ENCODE measurements at places on chromosomes 5 and 9.

- DNase-seq = no peak
These were observed 3.7 kb downstream of the PRDM6 start for GRCh38 chr5:123092696-123093095.

GRCh38 chr5:129652349-129653056 is 95.4 kb upstream of the MINAR2 start:
- no peak for DNase-seq

DNA sequence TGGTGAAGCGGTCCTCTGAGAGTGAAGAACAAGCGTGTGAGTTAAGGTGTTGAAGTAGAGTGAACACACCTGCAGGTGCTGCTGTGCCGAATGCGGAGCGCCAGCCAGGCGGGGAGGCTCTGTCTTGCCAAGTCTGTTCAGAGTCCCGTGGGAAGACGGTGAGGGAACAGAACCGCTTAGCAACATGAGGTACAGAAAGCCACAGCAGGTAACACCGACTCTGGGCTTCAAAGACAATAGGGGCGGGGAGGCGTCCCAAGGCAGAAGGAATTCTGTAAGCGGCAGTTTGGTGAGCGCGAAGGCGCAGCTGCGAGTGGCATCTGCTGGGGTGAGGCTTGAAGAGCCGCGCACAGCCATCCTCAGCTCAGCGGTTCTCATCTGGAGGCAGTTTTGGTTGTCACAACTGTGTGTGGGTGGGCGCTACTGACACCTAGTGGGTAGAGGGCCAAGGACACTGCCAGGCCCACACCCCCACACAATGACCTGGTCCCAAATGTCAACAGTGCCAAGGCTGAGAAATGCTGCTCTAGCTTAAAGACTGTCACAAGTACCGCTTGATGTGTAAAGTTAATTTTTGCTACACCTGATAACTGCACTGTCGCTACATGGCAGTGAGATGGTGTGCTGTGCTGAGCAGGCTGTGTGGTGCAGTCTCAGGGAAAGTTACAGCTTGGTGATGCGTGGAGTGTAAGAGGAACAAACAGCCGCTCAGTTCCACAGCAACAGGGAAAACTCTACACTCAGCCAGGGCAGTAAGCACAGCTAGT is 67.4 kb upstream of the TBC1D9B start:
- DNase-seq = no peak

GRCh38 chr5:100407053-100407452 is 128.1 kb upstream of the FAM174A start:
- DNase-seq = no peak

- no peak for DNase-seq
These were observed 17.2 kb downstream of the OR2S2 start for GRCh38 chr9:35940458-35941407.

- no peak for DNase-seq
These were observed 32.1 kb downstream of the VAV2 start for GRCh38 chr9:133959966-133960567.

- no peak for DNase-seq
These were observed 400.4 kb downstream of the OSTF1 start for GRCh38 chr9:75488719-75489110.

DNA sequence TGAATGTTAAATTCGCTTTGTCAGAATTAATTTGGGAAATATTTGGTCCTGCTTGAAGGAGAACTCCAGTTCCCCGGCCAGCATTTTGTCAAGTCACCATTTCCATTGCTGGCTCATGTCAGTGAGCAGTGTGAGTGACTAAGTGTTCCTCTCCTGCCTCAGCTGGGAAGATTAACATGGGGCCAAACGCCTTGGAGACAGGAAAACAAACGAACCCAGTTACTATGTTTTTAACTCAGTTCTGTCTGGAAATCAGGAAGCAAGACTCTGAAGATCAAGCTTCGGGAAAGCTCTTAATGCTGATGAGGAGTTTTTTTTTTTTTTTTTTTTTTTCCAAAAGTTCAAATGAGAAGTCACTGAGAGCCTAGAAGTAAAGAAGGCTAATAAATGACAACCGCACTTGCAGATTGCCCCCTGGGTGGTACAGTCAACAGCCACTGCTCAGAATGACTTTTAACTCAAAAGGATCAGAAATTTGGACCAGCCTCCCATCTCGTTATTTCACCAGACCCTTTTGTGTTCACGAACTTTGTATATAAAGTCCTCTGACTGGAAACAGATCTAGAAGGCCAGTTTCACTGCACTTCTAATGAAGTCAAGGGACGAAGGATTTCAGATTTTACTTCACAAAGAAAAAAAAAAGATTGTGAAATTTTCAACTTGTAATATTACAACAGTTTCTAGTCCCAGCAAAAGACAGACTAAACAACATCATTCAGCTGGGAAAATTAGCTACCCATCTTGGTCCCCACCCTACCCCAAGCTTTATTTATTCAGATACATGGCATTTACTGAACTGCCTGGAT is 121.3 kb downstream of the LHFPL2 start:
- DNase-seq = no peak

DNA sequence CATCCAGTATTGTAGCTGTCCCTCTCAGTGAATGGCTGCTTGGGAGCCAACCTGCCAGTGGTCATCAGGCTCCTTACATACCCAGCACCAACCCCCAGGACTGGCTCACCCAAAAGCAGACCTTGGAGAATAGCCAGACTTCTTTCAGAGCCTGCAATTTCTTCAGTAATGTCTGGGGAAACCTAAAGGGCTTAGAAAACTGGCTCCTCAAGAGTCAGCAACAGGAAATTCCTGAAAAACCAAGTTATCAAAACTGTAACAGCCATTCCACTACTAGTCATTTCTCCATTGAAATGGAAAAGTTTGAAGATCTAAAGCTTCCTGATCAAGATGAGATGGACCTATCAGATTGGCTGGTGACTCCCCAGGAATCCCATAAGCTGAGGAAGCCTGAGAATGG is 12.3 kb upstream of the STING1 start:
- DNase-seq = no peak

- no peak for DNase-seq
These were observed 30.0 kb downstream of the PLPP7 start for GRCh38 chr9:131319486-131319885.

DNA sequence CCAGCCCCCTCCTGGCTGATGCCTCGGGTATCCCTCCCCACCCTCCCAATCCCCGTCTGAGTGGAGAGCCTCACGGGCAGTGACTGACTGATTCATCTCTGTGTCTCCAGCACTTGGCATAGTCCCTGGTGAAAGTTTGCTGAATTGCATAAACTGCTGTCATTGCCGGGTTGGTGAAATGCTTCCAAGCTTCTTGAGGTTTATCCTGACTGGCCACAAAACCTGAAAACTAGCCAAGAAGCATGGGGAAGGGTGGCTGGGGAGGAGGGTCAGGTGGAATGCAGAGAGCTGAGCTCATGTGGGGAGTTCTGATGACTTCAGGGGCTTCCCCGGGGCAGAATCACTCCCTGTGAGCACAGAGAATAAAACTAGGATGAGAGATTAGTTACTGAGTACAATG is 56.9 kb upstream of the GGTA1 start:
- peak; percentile 62 for DNase-seq

DNA sequence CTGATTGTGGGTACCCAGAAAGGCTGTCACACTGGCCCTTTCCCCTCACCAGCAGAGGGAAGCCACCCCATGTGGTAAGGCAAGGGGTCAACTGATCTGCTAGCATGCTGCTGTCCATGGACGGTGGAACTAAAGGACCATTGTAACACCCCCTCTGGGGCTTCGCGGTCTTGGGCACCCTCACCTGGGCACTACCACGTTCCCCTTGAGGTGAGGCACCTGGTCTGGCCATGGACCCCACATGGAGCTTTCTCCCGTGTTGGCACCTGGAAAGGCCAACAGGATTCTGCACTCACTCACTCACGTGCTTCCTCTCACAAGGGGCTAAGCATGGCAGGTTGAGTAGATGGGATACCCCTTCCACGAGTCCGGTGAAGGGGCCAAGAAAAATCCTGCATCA is 72.0 kb upstream of the RFX3 start:
- no peak for DNase-seq

DNA sequence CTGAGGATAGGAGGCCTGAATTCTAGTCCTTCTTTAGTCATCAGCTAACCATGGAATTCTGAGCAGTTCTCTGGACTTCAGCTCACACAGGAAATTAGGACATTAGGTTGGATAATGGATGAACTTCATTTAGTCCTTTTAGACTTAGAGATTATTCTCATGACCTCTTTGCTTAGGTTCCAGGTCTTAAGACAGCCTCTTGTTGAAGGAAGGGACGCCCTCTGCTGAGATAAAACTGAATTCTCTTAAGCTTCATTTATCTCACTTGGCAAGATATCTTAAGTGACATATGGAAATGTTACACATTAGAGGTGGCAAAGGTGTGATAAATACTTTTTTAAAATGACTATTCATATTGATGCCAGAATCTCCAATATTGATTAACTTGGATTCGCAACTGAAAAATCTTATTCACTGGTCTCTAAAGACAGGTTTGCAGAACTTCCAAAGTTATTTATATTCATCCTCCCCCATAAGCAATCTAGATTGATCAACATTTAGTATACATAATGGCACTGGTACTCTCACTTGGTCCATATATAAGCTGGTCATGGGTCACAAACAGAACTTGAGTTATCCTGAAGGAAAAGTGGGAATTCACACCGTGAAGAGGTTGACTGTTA is 16.9 kb upstream of the ZNF366 start:
- DNase-seq = peak; percentile 36

- no peak for DNase-seq
These were observed 1.5 kb downstream of the ARHGAP26 start for GRCh38 chr5:142771666-142772065.

- peak; percentile 72 for DNase-seq
These were observed 728.2 kb downstream of the BRINP1 start for GRCh38 chr9:118640836-118641560.

GRCh38 chr9:125442452-125442851 is 180.8 kb downstream of the GAPVD1 start:
- DNase-seq = no peak

DNA sequence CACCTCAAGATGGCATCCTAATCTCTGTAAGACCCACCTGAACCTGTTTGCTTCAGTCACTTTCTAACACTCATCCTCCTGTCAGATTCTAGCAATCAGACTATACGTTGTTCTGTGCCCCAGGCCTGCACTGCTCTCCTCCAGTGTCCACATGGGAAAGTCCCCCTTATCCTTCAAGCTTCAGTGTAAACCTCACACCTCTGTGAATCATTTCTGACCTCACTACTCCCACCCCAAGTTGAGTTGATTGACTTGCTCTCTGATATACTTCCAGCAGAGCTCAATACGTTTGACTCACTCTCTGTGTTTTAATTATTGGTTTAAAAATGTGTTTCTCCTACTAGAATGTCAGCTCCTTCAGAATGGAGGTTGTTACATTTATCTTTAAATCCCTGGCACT is 240.2 kb downstream of the FBXL17 start:
- DNase-seq = no peak

GRCh38 chr5:51389288-51389576 is 6.0 kb downstream of the ISL1 start:
- DNase-seq = no peak

- DNase-seq = no peak
These were observed 24.9 kb upstream of the PTGES start for GRCh38 chr9:129777769-129778130.

DNA sequence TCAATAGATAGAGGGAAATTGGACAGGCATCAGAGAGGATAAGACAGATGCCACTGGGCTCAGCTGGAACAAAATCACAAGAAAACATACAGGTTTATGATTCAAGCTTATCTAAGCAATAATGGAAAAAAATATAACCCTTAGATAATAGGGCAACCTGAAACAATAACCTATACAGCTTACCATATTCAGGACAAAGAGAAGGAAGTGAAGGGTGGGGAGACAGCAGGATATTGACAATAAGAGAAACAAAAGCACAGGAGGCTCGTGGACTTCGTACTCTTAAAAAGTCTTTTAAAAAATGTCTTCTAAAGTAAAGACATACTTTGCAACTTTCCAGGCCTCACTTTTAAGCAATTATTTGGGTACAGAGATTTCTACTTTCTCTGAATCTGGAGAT is 225.3 kb downstream of the NTRK2 start:
- no peak for DNase-seq

Data from HS-27A (cell line).